Nephron progenitor cell (in vitro differentiated cells): ENCODE measurements at places on chromosomes 4 and X.
A peak's percentile ranks its signal among the peaks of the same experiment; 100 is the strongest.

GRCh38 chrX:130120321-130120731 lies 10.0 kb upstream of the ELF4 start:
- peak; percentile 40 for DNase-seq

DNA sequence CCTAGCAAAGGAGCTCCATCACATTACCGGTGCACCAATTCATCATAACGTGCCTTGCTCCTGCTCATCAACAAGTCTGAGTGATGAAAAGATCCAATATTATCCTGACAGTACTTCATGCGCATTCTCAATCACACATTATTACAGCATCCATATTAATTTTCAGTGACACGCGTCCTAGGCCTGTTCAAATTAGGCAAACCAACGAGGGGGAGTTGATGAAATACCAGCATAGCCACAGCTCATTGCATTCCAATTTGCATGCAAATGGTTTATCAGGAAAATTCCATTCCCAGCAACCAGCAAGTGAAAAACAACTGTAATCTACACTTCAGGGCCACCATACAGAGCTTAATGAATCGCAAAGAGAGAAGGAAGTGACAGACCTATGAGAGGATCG lies 236.9 kb downstream of the DCLK2 start:
- DNase-seq, result no peak

GRCh38 chr4:89137695-89138094 lies 26.4 kb downstream of the TIGD2 start:
- DNase-seq, result no peak

DNA sequence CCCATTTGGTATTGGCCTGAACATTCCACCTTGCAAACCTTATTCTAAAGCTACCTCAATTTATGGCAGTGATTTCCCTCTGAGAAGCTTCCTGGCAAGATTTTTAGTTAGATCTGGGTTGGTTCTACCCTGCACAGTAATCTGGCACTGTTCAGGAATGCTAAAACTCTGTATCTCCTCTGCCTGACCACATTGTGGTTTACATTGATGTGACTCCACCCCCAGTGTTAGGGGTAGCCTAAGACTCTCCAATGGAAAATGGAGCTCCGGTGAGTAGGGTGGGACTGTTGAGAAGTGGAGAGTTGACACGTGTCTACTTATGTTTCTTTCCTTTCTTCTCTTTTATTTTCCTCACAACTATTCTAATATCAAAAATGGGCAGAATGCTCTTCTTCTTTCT lies 45.4 kb downstream of the BMPR1B start:
- DNase-seq, result no peak

- no peak for DNase-seq
These were observed 26.0 kb downstream of the SH3TC1 start for GRCh38 chr4:8224975-8225625.

- DNase-seq, result no peak
These were observed 149.7 kb downstream of the ANTXR2 start for GRCh38 chr4:79923281-79923680.

DNA sequence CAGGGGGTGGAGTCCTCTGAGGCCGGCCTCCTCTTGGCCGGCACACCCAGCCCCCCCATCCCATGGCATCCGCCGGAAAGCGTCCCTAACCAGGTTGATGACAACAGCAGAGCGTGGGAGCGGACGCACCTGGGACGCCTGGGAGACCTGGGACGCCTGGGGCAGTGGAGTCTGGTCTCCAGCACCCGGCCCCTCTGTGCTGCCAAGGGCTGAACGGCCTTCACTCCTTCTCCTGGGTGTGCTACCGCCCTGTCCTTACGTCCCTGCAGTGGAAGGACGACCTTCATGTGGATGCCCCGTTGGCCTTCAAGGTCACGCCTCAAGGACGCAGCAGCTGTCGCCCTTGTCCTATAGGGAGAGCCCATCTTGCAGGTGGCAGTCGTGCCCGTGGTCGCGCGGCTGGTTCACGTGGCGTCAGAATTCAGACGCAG lies 26.9 kb downstream of the NKX1-1 start:
- no peak for DNase-seq

DNA sequence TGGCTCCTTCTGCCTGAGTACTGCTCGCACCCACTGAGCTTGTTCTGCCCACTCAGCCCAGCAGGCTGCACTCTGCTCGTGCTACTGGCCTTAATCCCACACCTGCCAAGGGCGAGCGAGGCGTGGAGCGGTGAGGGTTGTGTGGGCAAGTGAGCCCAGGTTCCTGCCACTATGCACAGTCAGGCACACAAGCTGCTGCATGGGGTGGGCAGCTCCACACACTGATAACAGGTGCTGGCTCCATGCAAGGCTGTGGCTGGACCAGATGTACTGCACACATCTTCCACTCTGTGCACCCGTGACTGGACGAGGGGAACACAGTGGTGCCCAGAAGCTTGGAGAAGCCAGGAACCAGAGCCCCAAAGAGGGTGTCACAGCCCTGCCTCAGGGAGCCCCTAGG lies 184.3 kb upstream of the NUDT6 start:
- DNase-seq, result no peak

DNA sequence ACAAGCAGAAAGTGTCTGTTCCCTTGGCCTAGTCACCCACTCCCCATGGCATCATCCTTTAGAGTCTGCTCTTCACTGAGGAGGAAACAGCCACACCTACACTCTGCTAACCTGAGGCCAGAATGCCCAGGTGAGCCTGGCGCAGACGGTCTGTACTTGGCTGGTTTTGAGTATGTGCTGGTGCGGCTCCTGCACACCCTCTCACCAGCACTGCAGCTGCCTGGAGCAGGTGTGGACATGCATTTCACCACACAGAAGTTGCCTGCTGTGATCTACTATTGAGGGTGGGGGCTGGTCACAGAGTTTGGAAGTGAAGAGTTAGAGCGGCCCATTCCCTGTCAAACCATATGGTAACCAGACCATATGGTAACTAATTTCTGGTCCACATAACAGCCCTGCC lies 39.5 kb downstream of the KANTR start:
- no peak for DNase-seq

DNA sequence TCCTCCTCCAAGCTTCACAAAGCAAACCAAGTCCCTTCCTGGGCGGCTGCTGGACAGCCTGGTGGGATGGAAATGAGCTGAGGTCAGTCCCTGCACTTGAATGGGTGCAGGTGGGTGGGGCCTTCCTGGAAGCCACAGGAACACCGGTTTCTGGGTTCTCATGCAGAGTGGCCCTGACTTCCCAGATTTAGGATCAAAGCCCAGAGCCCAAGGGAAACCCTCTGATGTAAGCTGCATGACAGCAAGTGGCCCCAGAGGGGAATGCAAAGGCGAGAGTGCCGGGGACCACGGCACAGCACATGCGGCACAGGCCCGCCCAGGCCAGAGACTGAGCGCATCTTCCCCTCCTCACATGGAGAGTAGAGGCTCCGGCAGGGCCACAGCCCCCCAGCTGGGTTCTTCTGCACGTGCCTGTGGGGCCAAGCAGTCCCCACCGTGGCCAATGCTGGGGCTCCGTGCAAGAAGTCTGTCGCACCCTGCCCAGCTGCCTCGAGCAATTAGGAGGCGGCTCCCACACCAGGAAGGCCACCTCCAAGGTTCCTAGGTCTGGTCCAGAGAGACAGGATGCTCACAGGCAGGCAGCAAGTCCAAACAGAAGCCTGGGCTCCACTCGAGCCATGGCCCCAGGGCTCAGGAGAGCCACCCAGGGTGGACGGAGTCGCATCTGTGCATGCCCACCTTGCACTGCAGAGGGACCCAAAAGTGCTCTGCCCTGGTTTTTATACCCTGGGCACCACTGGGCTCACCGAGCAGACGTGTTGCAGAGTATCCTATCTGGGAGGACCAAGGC lies 83.0 kb downstream of the HTRA3 start:
- DNase-seq, result no peak

- DNase-seq, result no peak
These were observed 32.3 kb upstream of the CXCL8 start for GRCh38 chr4:73707918-73708577.

GRCh38 chr4:130080872-130081451 lies 985.0 kb downstream of the C4orf33 start:
- DNase-seq, result no peak

DNA sequence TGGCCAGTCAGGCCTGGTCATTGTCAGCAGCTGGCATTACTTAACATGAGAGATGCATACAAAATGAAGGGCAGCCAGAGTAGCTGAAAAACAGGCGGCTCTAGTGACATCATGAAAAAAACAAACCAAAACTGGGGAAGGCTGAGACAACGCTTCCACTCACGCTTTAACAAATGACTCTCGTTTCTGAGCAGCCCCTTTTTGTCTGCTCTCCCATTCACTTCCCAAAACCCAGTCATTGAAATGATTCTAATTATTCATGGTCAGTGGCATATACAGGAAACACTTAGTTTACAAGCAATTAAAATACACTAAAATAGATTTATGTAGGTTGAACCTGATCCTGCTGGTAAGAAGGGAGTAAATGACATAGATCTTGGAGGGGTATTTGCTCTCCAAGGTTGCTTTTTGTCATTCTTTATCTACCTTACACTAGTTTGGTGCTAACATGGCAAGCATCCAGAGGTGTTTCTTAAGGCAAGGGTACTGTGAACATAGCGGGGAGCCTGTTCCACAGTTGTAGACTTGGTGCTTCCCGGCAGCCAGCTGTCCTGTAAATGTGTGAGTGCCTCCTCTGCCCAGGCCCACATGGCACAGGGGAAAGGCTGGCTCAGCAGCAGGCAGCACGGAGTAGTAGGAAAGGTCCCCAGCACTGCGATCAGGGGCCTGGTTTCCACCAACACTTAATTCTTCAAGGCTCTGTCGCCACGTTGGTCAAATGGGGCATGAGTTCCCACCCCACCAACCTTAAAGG lies 61.2 kb upstream of the CITED1 start:
- peak; percentile 5 for DNase-seq

GRCh38 chr4:125594056-125594602 lies 279.4 kb downstream of the FAT4 start:
- no peak for DNase-seq

DNA sequence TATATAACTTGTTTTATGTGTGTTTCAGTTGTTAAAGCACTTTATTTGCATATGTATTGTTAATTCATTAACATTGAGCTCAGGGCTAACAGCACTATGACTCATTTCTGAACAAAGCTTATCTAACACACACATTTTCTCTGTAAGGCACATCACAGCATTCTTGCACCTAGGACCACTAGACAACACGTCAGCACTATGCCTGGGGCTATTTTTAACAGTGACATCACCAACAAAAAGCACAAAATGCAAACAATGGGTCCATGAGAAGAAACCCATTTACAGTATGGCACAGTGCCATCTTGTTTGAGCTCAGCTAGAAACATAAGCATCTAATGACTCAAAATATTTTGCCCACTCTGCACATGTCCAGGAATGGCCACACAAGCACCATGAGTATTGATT lies 124.4 kb downstream of the RELL1 start:
- no peak for DNase-seq

DNA sequence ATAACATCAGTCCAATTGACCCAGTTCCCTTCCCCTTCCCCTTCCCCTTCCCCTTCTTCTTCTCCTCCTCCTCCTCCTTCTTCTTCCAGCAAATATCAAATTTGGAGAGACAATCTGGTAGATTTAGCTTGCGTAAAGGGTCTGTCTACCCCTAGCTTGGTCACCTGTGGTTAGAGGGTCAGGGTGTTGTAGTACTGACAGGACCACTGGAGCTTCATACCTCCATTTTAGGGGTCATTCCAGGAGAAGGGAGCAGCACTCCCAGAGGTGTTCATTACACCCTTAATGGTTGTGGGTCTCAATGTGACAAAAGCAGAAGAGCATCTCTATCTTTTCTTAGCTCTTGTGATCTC lies 3.7 kb upstream of the FGB start:
- DNase-seq, result no peak

- no peak for DNase-seq
These were observed 153.5 kb downstream of the KCNIP4 start for GRCh38 chr4:21795091-21795490.

- DNase-seq, result no peak
These were observed 90.5 kb downstream of the PJA1 start for GRCh38 chrX:69074726-69075125.

GRCh38 chr4:40918330-40918729 lies 168.6 kb downstream of the NSUN7 start:
- DNase-seq, result no peak

DNA sequence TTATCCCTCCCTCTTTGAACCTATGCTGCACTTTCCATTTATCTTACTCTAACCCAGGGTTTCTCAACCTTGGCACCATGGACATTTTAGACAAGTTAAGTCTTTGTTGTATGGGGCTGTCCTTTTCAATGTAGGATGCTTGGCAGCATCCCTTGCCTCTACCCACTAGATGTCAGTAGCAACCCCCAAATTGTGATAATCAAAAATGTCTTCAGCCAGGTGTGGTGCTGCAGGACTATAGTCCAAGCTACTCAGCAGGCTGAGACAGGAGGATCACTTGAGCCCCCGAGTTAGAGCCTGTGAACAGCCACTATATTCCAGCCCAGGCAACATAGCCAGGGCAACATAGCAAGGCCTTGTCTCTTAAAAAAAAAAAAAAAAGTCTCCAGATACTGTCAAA lies 7.0 kb downstream of the LRCH2 start:
- no peak for DNase-seq

DNA sequence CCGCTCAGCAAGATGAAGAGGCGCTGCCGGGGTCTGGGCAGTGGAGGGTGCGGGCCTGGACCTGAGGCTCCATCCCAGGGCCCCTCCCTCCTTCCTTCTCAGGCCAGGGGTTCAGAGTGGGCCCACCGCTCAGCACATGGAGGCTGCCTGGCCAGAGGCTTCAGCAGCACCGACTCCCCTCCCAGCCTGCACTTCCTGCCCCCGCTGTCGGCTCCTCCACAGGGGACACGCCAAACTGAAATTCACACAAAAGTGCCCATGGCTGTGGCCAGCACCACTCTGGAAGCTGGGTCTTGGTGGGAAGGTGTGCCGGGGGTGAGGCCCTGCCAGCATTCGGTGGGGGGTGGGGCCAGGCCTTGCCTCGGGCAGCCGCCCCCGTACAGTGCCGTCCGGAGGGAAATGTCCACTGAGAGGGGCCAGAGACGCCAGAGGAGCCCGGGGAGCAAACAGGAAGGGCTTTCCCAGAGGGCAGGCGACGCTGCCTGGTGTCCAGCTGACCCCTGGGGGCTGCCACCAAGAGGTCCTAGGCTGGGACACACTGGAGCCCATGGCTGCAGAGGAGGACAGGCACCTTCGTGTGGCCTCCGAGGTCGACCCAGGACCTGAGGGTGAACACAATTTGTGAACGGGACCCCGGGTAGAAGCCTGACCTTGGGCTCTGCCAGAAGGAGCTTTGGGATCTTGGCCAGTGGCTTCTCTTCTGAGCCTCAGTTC lies 84.6 kb upstream of the AFAP1 start:
- no peak for DNase-seq

DNA sequence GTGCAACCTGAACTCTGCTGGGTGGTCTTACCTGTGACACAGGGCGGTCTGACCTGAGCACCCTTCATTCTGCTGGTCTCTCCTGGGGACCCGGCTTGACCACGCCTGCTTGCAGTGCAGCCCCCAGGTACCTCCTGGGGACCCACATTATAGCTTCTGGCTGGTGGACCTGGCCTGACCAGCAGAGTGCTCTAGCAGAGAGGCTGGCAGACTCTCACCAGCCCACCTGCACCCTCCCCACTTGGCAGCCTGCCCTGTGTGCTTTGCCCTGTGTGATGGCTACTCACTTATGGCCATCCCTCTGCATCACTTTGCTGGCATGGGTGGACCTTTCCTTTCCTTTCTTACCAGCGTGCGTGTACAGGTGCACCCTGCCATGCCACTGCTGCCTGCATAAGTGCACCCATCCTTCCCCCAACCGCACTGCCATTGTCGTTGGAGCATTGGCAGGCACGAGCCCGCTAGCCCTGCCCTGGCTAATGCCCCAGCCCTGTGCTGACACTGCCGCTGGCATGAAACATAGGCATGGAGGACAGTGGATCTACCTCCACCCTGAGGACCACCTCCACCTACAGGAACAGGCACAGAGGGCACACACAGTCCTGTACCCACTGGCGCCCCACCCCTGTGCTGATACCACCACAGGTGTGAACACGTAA lies 21.5 kb upstream of the H2AZ1 start:
- DNase-seq, result no peak

GRCh38 chr4:115824630-115825029 lies 711.2 kb upstream of the NDST4 start:
- no peak for DNase-seq
